Left renal pelvis (tissue), 4 donors: ENCODE measurements at places on chromosomes 11 and 22. TPM values are rescaled to one million over a fixed set of nuclear protein-coding genes. Genes with fewer than 3 reads are reported as not detected.

The MIOX gene
- polyA plus RNA-seq, result 2.2 TPM

The OR5P2 gene
- polyA plus RNA-seq, result not detected

The TEX12 gene
- polyA plus RNA-seq, result not detected

The ZP1 gene
- polyA plus RNA-seq, result 0.22 TPM

DNA sequence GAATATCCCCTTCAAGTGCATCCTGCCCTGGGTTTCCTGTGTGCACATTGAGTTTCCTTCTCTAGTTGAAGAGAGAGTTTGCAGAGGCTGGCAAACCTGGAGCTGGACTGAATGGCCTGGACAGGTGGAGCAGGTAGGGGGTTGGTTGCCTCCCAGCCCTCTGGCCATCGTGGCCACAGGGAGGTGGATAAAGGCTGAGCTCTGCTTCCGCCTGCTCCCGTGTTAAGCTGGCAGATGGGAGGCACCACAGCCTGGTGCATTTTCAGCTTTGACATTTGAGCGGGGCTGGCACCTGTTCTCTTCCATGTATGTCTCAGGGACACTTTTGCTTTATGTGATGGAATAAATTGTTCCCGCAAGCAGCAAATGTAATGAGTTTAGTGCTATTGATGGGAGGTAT, 11.1 kb downstream of the MICAL2 start:
- DNase-seq, result no peak

GRCh38 chr11:10908215-10908951, 50.5 kb upstream of the ZBED5 start:
- no peak for DNase-seq

DNA sequence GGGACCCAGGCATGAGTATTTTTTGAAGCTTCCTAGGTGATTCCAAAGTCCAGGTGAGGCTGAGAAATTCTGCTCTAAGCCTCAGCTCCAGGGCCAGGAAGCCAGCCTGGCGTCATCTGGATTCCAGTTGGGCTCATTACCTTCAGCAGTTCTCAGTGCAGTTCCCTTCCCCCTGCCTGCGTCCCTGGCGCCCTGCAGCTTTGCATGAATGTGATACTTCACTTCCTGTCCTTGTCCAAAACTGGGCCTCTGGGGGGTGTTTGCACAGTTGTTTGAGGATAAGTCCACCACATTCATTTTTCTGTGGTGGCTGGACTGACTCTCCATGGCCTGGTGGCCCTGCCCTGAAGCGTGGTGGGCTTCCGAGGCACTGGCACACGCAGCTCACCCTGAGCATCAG, 98.1 kb downstream of the TENM4 start:
- no peak for DNase-seq

GRCh38 chr11:70338594-70338993, 59.7 kb upstream of the CTTN start:
- no peak for DNase-seq
